ENCODE measurements at places on chromosomes 13 and 19. TPM values are rescaled to one million over a fixed set of nuclear protein-coding genes. Genes with fewer than 3 reads are reported as not detected.

DNA sequence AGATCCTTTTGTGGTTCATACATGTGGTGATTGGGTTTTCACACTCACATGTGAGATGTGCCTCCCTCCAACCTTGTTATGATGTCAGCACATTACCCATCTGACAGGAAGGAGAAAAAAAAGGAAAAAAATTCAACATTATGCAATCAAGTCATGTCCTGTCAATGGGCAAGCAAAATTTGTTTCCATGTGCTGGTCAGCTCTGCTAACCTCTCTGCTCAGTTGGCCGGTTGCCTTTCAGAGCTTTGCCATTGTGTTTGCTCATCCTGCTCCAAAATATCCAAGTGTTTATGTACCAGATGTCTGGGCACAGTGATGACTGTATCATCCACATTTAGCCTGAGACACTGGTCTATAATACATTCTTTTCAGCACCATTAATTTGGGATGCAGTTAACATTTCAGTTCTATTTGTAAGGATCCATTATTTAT lies 27.0 kb upstream of the METTL21C start:
- no peak for DNase-seq

- no peak for DNase-seq
Measured at GRCh38 chr19:44202470-44202869, 9.9 kb upstream of the ZNF227 start.

- no peak for DNase-seq
Measured at GRCh38 chr13:52750713-52751112, 11.1 kb upstream of the CNMD start.

DNA sequence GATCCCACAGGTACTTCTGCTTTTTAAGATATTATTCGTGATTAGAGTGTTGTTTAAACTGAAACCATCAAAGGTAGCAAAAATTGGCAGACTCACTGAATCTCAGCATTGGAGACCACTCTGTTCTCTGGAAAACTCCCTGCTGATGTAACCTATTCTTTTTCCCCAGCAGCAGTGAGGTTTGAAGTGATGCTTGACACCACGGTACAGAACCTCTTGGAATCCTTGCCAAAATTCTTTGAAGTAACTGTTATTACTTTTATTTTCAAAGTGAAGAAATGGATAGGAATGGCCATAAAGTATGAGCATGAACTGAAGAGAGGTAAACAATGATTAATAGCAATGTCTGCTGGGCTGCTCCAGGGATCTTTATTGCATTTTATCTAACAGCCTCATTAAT lies 66.4 kb upstream of the KL start:
- DNase-seq: no peak

- no peak for DNase-seq
Measured at GRCh38 chr13:80276371-80277289, 64.3 kb downstream of the SPRY2 start.

- peak; percentile 79 for DNase-seq
Measured at GRCh38 chr13:29923554-29924481, 73.4 kb upstream of the UBL3 start.

DNA sequence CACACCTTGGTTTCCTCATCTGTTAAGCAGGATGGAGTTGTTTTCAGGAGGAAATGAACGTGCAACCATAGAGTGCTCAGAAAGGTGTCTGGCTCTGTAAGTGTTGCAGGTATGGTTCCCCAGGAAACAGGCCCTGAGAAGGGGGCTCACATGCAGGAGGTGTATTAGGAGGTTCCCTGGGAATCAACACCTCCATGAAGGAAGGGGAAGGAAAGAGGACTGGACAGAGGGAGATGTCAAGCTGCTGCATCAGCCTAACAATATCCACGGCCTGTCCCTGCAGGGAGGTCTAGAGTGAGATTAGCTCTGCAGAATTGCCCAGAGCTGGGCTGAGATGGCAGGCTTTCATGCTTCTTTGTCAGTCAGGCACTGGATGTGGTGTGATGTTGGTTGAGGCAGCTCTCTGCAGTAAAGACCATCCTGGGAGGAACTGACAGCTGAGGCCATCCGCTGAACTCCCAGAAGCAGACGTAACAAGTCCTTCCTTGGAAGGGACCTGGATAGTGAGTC lies 373.3 kb downstream of the ZNF536 start:
- DNase-seq: no peak

DNA sequence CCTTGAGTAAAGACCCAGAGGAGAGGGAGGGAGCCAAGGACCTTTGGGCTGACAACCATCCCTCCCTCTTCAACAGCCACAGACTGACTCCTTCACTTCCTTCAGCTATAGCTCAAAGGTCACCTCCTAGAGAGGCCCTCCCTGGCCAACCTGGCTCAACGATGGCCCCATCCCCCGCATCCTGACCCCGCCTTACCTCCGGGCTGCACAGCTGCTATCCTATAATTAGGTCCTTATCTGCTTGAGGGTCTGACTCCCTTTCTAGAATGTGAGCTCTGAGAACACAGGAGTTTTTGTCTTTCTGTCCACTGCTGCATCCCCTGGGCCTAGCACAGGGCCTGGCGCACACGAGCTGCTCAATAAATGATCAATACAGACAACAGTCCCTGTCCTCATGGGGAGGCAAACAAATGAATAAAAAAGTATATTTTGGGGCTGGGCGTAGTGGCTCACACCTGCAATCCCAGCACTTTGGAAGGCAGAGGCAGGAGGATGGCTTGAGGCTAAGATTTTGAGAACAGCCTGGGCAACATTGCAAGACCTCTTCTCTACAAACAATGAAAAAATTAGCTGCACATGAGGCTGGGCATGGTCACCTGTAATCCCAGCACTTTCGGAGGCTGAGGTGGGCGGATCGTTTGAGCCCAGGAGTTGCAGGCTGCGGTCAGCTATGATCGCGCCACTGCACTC lies 6.6 kb upstream of the LGALS4 start:
- DNase-seq: peak; percentile 42

DNA sequence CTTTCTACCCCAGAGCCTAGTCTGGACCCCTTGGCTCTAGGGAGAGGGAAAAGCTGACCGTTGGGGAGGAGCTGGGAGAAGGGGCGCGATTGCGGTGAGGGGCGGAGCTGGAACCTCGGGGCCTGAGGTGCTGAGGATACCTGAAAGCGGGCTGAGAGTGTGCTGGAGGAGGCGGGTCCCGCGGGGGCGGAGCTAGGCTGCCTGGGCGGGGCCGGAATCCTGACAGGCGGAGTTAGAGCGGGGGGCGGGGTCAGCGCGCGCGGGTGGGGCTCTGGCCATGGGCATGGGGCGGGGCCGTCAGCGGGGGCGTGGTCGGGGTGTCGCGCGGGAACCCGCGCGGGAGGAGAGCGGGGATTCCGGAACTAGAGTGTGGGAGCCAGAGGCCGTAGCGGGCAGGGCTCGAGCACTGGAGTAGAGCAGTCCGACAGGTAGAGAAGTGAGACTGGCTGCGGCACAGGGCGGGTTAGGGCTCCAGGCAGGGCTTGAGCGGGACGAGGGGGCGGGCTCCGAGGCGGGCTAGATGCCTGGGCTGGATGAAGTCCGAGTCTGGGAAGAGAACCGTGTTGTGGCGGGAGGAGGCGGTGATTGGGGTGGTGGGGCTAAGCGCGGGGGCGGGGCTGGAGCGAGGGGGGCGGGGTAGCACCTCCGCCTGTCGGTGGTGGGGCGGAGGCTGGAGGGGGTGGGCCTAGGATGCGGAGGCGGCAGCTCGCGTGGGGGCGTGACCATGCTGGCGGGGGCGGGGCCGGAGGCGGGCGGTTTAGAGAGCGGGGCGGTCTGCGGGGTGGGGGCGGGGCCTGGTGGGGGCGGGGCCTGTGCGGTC lies at the start of gene INAFM1:
Gene INAFM1 (plus strand): TSS at position 815 of the 820 bp plus-strand sequence. CDS start 35 bp downstream, outside the sequence.
- peak; percentile 94 for DNase-seq

DNA sequence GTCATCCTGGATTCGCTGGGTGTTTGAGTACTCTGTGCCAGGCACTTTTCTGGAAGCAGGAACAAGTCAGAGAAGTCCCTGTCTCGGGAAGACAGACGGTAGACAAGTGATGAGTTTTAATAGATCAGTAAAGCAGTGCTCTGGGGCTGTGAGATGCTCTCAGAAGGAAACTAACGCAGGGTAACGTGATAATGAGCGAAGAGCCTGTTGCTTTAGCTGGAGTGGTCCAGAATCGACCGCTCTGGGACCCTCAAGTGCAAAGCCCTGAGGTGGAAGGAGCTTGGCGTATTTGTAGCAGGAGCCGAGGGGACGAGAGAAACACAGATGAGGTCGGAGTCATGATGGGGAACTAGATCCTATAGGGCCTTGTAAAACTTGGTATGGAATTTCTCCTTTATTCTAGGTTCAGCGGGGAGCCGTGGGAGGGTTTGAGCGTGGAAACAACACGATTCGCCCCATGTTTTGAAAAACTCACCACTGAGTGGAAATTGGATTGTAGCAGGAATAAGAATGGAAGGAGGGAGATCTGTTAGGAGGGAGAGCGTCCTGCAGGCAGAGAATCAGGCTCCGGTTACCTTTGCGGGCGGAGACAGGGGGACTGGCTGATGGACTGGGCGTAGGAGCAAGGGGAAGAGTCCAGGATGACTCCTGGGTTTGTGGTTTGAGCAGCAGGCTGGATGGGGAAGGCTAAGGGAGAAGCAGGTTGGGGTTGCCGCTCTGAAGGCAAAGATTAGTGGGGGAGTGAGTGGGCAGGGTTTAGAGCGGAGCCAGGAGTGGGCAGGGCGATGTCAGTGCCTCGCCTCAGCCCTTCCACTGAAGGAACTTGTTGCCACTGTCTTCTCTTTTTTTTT lies 763 bp downstream of the POLD1 start:
- no peak for DNase-seq

- no peak for DNase-seq
Measured at GRCh38 chr19:32458500-32459123, 53.0 kb downstream of the DPY19L3 start.

GRCh38 chr19:15220833-15221232 lies 11.4 kb downstream of the EPHX3 start:
- no peak for DNase-seq

GRCh38 chr19:55820037-55820436 lies 11.8 kb downstream of the NLRP11 start:
- DNase-seq: no peak

FCHO1 gene
- total RNA-seq: 3.0 TPM

CNN1 gene
- 1.4 TPM for total RNA-seq
